Sigmoid colon (tissue), 7 donors: ENCODE measurements at places on chromosomes 4 and X. TPM values are rescaled to one million over a fixed set of nuclear protein-coding genes. Genes with fewer than 3 reads are reported as not detected.

The HSFX2 gene
- polyA plus RNA-seq, result 0.39 TPM

The XPNPEP2 gene
- 3.3 TPM for polyA plus RNA-seq

The GLRA2 gene
- polyA plus RNA-seq, result 0.42 TPM

The FRG2 gene
- not detected for polyA plus RNA-seq

The TLR2 gene
- polyA plus RNA-seq, result 4.8 TPM

The MAML3 gene
- polyA plus RNA-seq, result 5.4 TPM

The FTSJ1 gene
- 18.5 TPM for polyA plus RNA-seq

The MAGEE2 gene
- 0.10 TPM for polyA plus RNA-seq

The CXCL10 gene
- polyA plus RNA-seq, result not detected

The ARR3 gene
- polyA plus RNA-seq, result not detected

The POLN gene
- 0.60 TPM for polyA plus RNA-seq
